Vein endothelial cell (primary cell): ENCODE measurements at places on chromosomes 5 and 9. TPM values are rescaled to one million over a fixed set of nuclear protein-coding genes. Genes with fewer than 3 reads are reported as not detected.

Gene UBE2R2
- total RNA-seq = 33.6 and 35.9 TPM in 2 replicates

Gene WDR36
- 60.8 and 64.8 TPM in 2 replicates for total RNA-seq

Gene C7
- total RNA-seq = 0.67 and 3.9 TPM in 2 replicates

Gene DRD1
- total RNA-seq = not detected in 2 replicates

Gene INSL4
- not detected in 2 replicates for total RNA-seq

Gene DNAI1
- total RNA-seq = not detected in 2 replicates

Gene ALDH7A1
- 28.5 and 38.2 TPM in 2 replicates for total RNA-seq

Gene SLC28A3
- not detected in 2 replicates for total RNA-seq

Gene SLC1A1
- total RNA-seq = 20.2 and 24.5 TPM in 2 replicates

Gene CDX1
- total RNA-seq = not detected in 2 replicates
